ENCODE measurements at places on chromosomes 12 and 14.
A peak's percentile ranks its signal among the peaks of the same experiment; 100 is the strongest.

DNA sequence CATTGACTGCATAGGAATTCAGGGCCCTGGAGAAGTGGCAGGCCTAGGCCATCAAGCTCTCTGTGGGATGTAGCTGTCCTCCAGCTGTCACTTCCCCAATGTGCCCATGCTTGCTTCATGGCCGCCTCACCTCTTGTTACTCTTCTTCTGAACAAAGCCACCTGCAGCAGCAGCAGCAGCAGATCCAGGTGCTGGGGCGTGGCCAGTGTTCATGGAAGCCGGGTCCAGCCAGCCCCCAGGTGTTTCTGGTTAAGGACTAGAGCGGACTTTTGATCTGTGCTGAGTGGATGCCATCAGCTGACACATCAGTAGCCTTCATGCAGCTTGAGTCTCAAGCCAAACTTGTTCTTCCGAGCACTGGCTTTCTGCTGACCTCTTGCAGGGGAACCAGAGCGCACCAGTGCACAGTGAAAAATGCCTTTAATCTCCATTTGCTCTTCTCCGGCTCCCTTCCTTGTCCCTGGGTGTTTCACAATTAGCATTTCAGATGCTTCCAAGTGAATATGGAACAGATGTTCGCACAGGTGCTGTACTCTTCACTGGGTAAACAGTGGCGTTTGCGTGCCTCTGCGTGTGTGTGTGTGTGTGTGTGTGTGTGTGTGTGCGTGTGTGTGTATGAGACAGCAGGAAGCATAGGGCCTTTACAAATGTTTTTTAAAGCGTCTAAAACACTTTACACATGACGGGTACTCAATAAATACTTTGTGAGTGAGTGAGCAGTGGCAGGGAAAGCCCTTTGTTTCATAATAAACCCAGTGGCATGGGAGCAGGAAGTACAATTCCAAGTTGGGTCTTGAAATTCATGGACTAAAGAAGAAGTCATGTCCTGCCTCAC, 20.1 kb downstream of the TPCN1 start:
- DNase-seq, result peak; percentile 75

- no peak for DNase-seq
These were observed 11.9 kb upstream of the NUDT4 start for GRCh38 chr12:93365616-93366405.

GRCh38 chr14:72546344-72547016, 347.4 kb downstream of the DPF3 start:
- no peak for DNase-seq

DNA sequence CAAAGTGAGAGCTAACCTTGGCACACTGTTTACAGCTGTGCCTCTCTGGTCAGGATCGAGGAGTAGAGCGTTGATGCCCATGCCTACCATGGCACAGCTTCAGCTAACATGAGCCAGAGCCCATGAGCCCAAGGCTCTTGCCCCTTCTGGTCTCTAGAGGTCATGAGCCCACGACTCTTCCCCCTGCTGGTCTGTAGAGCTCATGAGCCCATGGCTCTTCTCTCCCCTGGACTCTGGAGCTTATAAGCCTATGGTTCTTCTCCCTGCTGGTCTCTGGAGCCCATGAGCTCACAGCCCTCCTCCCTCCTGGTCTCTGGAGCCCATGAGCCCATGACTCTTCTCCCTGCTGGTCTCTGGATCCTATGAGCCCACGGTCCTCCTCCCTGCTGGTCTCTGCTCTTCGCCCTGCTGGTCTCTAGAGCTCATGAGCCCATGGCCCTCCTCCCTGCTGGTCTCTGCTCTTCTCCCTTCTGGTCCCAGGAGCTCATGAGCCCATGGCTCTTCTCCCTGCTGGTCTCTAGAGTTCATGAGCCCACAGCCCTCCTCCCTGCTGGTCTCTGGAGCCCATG, 16.6 kb upstream of the CLMN start:
- no peak for DNase-seq

- no peak for DNase-seq
These were observed 72.2 kb downstream of the DDX51 start for GRCh38 chr12:132071830-132072384.
